ENCODE measurements at places on chromosomes 16 and 17.

- no peak for DNase-seq
Observed at GRCh38 chr16:83808573-83809014, 816 bp downstream of the HSBP1 start.

- DNase-seq: no peak
Observed at GRCh38 chr17:78040440-78041385, 82.2 kb downstream of the TNRC6C start.

GRCh38 chr16:69712277-69712676 is 14.1 kb downstream of the NQO1 start:
- no peak for DNase-seq

DNA sequence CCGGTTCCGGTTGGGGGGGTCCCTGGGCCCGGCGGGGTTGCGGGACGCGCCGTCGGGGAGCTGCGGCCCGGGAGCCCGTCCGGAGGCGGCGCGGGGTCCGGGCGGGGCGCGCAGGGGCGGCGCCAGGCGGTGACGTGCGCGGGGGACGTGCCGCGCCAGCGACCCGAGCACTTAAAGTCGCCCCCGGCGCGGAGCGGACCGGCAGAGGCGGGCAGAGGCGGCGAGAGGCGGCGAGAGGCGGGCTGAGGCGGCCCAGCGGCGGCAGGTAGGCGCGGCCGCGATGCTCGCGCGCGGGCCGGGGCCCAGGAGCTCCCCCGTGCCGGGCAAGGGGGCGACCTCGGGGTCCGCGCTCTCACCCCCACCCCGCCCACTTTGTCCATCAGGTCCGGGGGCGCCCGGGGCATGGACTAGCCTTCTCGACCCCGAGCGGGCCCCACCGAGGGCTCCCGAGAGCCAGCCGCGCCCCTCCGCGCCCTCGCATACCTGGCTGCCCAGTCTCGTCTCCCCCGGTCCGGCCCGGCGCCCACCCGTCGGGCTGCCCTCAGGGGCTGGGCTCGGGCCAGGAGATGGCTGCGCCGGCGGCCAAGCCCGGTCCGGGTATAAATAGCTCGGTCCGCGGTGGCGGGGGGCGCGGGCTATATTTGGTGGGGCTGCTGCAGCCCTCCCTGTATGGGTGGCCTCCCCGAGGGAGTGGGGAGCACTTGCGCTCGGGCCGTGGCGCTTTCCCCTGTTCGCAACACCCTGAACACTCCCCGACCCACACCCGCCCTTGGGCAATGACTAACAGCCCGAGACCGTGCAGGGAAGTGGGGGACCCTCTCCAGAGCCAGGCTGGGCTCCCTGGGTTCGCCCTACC is at the start of gene SLC16A3:
Gene SLC16A3, plus strand, starts transcription at position 201 of the 856 bp plus-strand sequence. CDS start 6,967 bp downstream, outside the sequence.
- peak; percentile 76 for DNase-seq

- DNase-seq: peak; percentile 29
Observed at GRCh38 chr16:69469807-69470561, 45.6 kb downstream of the CYB5B start.

GRCh38 chr16:81813648-81814047 is 34.6 kb downstream of the PLCG2 start:
- DNase-seq: no peak

DNA sequence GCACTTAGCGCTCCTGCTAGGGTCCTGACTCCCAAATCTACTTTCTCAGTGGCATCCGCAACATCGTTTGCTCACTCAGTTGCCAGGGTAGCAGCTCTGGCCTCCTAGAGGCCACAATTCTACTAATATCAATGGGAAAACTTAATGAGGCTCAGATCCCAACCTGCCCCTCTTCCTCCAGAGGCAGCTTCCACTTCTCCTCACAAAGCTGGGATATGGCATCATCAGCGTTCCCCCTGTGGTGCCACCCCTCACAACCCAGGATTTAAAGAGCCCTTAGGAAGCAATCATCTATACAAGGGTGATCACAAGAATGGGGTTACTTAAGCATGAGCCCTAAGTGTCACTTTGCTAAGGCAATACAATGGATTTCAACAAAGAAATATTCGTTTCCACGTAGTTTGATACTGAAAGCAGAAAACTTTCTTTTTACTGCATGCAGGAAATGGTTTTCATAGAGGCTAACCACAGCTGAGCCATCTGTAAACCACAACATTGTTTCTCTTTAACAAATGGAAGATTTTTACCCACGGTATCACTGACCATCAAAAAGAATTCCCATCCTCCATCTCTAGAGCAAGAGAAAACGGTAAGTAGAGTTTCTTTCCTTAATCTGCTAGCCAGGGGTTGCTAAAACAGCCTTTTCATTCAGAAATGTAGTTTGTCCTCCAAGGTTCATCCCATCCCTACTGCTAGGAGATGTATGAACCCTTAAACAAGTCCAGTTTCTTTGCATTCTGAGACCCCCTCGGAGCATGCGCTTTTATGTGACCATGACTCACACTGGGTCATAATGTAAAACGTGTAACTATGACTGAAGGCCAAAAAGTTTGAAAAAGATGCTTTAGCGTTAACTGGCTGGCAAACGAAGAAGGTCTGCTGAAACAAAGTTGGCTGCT is 68.3 kb upstream of the BCAR1 start:
- DNase-seq: no peak

DNA sequence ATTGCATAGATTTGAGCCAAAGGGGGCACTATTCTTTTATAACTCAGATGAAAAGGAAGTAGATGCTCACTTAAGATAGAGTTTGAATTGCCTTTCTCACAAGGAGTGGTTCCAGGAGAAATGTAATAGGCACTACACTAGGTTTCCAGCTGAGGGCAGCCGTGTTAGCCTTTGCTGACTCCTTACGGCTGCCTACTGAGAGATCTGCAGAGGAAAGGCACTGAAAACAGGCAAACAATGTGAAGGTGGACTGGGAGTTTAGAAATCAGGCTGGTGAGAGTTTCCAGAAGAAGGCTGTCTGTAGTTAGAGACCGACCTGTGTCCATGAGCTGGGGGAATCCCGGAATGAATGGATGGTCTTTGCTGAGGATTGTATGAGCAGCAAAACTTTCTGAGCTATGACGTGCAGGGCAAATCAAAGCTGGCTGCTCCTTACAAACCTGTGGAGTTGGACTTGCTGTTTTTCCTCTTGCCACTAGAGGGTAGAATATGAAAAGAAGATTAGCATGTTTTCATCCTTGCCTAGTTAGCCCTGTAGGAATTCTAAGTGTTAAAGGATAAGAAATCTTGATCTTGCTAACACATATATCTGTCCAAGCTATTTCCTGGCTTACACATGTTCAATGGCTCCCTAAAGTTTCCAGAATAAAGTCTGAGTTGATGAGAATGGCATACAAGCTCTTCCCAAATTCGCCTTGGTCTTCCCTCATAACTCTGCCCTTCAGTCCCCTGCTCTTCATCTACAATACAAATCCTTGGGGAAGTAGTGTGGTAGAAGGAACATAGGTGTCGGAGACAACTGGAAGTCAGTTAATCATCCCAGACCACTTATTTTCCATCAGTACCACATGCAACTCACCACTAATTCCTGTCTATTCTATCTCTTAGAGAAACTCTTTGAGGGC is 20.1 kb upstream of the TAOK1 start:
- peak; percentile 29 for DNase-seq

GRCh38 chr17:79073016-79073705 is 1.5 kb upstream of the ENGASE start:
- DNase-seq: no peak

DNA sequence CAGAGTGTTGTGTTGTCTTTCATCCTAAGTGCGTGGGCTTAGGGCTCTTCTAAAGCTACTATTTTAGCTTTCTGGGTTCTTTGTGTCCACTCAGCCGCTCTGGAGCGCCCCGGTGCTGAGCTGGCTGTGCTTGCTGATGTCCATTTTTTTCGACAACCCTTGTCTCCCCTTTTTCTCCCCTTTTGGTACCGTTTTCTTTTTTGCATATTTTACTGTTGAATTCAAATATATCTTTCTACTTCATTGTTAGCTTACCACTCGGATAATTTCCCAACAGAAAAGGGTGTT is 1.2 kb downstream of the SRRM2 start:
- DNase-seq: no peak

DNA sequence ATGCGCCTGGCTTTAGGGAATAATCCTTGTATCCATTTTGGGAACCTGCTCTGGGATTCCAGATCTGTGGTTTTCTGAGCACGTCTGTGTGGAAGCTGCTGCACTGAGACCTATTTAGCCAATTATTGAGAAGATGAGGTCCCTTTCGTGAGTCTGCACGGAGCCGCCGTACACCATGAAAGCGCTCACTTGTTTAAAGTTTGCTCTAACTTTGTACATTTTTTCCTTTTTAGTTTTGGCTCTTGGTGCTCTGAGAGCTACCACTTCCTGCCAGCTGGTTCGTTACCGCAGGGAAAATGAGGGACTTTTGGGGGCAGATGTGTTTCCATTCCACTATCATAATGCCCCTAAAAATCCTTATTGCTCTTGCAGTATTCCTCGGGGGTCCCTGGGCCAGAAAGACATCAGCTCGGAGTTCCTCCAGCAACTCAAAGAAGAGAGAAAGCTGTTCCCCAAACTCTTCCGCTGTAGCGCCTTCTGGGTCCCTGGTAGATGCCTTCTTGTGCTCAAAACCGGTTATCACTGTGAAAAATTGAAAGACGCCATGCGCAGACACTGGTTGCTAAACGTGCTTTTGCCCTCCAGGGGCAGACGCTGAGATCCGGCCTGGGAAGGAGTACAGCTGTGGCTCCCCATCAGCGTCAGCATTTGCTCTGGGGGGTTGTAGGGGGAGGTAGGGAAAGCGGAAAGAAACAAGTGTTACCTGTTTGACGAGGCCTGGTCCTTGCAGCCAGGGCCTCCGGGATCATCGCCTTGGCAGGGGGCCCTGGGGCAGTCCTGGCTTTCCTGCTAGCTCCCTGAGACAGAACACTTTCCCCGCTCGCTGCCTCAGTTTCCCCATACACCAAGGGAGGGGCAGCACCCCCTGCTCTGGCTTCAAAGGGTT is 238.1 kb downstream of the MRTFB start:
- no peak for DNase-seq

- DNase-seq: no peak
Observed at GRCh38 chr16:11726008-11726407, 16.6 kb downstream of the TXNDC11 start.

DNA sequence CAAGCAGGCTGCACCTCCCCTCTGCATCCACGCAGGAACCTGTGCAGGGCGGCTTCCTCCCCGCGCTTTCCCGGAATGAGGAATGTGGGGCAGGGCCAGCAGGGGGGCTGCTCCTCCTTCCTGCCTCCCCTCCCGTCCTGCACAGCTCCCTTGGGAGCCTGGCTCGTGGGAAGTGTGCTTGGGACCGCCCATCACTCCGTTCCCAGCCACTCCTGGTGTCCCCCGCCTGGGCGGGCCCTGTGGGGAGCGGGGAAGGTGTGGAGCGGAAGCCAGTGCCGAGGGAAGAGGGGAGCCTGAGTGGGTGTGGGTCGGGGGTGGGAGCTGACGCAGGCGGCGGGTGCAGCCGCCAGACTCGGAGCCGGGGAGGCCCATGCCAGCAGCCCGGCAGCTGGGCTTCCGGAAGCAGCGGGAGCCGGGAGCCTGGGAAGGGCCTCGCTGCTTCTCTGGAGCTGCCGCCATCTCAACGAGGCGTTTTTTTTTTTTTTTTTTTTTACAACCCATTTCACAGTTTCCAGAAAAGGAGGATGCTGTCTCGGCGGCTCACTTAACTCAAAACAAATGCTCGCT is 24.1 kb downstream of the BAHCC1 start:
- DNase-seq: no peak

GRCh38 chr16:23107117-23107516 is 42.1 kb downstream of the USP31 start:
- DNase-seq: no peak

DNA sequence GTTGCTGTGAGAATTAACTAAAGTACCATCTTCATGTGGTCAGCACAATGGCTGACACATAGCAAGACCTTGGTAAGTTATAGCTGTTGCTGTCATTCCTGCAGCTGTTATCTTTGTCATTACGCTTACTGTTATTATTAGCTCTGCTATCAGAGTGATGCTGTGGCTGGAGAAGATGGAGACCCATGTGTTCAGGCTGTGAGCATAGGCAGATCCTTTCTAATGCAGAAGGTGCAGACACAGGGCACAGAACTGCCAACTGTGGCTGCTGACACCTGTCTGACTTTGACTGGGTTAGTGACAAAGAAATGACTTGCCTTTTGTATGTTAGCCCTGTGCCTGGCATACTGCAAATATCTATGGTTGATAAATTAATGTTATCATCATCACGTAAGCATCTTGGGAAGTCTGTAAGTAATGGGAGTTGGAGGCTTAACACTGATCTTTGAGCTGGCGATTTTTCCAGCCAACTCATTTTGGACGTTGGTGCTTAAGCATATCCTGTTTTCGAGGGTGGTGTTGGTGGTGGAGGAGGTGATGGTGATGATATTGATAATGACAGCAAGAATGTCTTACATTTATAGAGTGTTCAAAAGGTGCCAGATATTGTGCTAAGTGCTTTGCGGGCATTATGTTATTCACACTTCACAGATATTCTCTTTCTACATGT is 695.3 kb downstream of the WWOX start:
- DNase-seq: no peak

DNA sequence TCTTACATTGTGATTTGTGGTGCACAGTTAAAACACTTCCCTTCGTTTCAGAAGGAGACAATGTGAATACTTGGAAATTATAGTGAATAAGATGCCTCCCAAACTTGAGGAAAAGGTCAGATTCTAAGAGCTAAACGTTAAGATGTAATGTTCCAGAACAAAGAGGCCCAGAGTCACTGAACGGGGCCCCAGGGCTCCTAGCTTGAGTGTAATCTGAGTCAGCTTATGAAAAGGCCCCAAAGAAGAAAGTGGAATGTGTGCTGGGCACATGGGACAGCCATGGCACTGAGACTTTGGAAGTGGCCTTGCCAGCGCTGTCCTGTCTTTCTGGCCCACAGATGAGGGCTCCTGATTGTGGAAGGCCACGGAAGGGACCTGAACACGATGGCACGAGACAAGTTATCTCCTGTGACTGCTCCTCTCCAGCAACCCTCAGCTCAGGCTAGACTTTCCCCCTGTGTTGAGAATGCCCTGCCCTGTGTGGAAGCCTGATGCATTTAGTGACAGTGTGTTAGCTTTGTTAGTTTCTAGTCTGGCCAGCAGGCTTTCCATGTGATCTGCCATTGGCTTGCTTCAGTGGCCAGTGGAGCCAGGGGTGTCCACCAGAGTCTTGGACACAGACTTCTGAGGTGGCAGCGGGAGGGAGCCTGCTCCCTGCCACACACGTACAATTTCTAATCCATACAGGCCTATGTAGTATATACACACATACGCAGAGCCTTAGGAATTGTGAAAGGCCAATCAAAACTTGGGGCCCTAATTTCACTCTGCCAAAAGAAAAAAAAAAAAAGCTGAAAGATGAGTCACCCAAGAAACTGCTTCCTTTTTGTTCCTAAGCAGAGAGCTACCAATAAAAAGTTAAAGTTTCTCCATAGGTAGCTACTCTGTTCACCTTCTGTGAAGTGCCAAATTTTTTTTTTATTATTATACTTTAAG is 13.1 kb downstream of the SPATA33 start:
- no peak for DNase-seq

GRCh38 chr16:83723244-83723643 is 84.5 kb upstream of the HSBP1 start:
- DNase-seq: no peak

GRCh38 chr17:65515959-65516948 is 45.2 kb downstream of the AXIN2 start:
- no peak for DNase-seq
